ENCODE measurements at places on chromosomes 5 and 9.

DNA sequence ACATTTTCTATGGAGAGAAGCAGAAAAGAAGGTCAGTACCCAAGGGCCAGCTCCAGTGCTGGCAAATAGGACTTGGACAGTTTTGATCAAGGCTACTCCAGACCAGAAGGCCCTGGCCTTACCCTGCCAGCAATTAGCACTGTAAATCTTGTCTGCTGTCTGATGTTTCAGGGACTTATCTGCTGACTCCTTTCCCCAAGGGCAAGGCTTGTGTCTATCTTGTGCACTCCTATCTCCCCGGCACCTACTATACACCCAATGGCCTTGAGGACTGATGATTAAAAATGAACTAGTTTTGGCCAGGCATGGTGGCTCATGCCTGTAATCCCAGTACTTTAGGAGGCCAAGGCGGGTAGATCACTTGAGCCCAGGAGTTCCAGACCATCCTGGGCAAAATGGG lies 37.2 kb downstream of the POLR1E start:
- DNase-seq, result no peak

GRCh38 chr5:133110709-133111108 lies 58.9 kb downstream of the HSPA4 start:
- DNase-seq, result no peak

- DNase-seq, result no peak
Measured at GRCh38 chr9:96150324-96151227, 151.4 kb downstream of the HSD17B3 start.

DNA sequence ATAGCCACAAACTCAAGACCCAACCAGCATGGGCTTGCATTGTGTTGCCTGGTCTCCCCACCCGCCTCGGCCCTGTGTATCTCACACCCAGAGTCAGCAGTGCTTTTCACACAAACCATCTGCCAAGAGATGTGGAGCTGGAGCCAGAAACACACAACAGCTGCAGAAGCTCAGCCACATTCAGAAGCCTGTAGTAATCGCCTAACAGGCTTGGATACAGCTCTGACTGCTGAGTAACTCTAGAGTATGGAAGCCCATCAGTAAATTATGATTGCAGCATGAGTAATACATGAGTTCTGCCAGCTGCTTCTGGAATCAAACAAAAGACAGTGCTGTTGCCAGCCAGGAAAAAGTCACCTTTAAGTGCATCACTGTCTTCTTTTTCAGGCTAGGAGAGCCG lies 16.0 kb downstream of the TEK start:
- no peak for DNase-seq

GRCh38 chr9:18821788-18822187 lies 211.2 kb downstream of the SAXO1 start:
- DNase-seq, result no peak

DNA sequence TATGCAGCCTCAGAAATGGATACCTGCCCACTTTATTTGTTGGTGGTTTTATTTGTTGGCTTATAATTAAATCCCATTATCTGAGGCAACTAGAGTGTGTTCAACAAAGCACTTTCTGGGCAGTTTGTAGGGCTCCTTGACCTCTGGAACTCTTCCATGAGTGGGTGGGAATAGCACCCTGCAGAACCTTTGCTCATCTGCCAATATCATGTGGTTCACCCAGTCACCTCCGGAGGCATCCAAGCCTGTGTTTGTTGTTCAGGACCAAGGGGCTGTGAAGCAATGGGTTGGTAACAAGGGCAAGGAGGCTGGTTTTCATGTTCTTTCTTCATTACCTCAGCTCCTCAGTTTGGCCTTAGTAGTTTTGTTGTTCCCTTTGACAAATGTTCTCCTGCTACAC lies 314.0 kb downstream of the NDUFS4 start:
- DNase-seq, result no peak
